ENCODE measurements at places on chromosomes 4 and X. TPM values are rescaled to one million over a fixed set of nuclear protein-coding genes. Genes with fewer than 3 reads are reported as not detected.

GRCh38 chrX:150238632-150239382 lies 124.3 kb upstream of the MAMLD1 start:
- no peak for DNase-seq

GRCh38 chr4:169219440-169219839 lies 51.3 kb downstream of the SH3RF1 start:
- no peak for DNase-seq

GRCh38 chr4:105496899-105497298 lies 23.0 kb upstream of the PPA2 start:
- no peak for DNase-seq

GRCh38 chr4:140344621-140345020 lies 28.8 kb upstream of the SCOC start:
- DNase-seq, result no peak

DNA sequence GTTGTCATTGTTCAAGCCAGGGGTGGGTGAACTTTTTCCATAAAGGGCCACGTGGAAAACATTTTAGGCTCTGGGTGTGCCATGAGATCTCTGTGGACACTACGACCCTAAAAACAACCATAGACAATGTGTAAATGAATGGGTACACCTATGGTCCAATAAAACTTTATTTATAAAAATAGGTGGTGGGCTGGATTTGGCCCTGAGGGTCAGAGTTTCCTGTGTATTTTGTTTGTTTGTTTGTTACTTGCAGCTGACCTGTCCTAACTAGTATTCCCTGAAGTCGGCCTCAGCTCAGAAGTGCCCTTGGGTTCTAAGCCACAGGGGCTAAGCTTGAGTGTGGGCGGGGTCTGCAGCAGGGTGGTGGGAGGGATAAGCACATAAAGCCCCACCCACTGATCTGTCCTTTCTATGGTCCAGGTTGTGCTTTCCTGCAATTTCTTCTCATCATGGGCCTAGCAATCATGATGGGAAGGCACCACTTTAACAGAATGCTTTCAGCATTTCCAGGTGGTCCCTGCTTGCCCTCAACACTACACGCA lies 17.2 kb upstream of the DRD5 start:
- no peak for DNase-seq

The KLHL13 gene
- total RNA-seq, result 8.4 TPM
